Cardiac atrium fibroblast (primary cell): ENCODE measurements at places on chromosomes 12 and 14. TPM values are rescaled to one million over a fixed set of nuclear protein-coding genes. Genes with fewer than 3 reads are reported as not detected.

ADAM20 gene
- total RNA-seq, result under 0.01 TPM in 1 of 2 replicates, not detected in the other

FBXO34 gene
- total RNA-seq, result 10.3 and 15.9 TPM in 2 replicates

CELA1 gene
- total RNA-seq, result not detected in 2 replicates

SMCO3 gene
- 0.65 and 2.0 TPM in 2 replicates for total RNA-seq

CLEC4E gene
- total RNA-seq, result not detected in 2 replicates

RNASE3 gene
- not detected in 2 replicates for total RNA-seq

AMDHD1 gene
- not detected in 2 replicates for total RNA-seq

STAC3 gene
- not detected in 2 replicates for total RNA-seq

RHOJ gene
- 4.2 and 19.3 TPM in 2 replicates for total RNA-seq

RHEBL1 gene
- not detected in 2 replicates for total RNA-seq

REM2 gene
- total RNA-seq, result not detected in 2 replicates

CS gene
- 71.7 and 119 TPM in 2 replicates for total RNA-seq
